ENCODE measurements at places on chromosomes 1 and 21.
A peak's percentile ranks its signal among the peaks of the same experiment; 100 is the strongest.

- DNase-seq, result no peak
Measured at GRCh38 chr1:212284332-212284743, 872 bp upstream of the PPP2R5A start.

GRCh38 chr1:35461966-35462651, 95.1 kb downstream of the KIAA0319L start:
- DNase-seq, result no peak

GRCh38 chr1:53548031-53548491, 88.9 kb downstream of the DMRTB1 start:
- DNase-seq, result peak; percentile 46

DNA sequence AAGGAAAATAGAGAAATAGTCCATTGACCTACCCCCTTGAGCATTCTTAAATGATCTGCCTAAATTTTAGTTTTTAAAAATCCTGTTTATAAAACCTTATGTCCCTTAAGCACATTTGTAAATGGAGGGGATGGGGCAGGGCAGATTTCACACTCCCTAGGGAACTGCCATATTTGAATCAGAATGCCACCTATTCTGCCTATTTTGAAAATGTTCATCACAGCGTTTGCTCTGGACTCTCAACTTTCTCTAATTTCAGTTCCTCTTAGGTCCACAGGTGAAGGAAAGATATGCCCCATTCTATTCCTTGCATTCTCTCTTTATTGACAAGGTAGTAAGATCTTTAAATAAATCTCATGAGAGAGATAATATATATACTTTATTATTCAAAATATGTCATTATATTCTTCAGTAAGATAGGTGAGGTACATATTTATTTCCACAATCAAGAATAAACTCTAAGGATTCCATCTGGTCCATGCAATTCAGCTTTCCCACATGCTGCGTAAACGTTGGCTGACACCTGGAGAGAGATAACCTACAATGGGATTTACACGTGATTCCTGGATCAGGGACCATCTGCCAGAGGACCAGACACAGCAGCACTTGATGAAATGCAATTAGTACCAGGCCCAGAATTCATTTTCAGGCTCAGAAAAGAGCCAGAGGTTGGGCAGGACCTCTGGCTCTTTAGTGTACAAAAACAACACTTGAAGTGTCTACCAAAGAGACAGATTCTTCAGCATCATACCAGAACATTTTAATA, 1.2 kb upstream of the LPGAT1 start:
- no peak for DNase-seq

DNA sequence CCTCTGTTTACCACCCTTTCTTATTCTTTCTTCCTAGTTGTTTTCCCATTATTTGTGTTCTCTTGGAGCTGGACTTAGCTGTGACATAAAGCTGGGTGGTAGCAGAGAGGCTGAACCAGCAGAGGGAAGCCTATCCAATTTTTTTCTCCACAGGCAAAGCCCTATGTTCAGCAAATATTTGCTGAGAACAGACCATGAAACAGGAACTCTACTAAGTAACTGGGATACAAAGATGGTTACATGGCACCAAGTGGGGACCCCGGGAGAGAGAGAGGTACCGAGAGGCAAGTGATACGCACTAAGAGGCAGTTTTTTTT, 6.6 kb downstream of the CFAP141 start:
- DNase-seq, result no peak

GRCh38 chr1:94379615-94380014, 38.6 kb upstream of the ABCD3 start:
- no peak for DNase-seq

GRCh38 chr1:62997884-62998283, 214.0 kb downstream of the ATG4C start:
- DNase-seq, result no peak

GRCh38 chr21:33058527-33058926, 11.4 kb upstream of the OLIG1 start:
- DNase-seq, result no peak

DNA sequence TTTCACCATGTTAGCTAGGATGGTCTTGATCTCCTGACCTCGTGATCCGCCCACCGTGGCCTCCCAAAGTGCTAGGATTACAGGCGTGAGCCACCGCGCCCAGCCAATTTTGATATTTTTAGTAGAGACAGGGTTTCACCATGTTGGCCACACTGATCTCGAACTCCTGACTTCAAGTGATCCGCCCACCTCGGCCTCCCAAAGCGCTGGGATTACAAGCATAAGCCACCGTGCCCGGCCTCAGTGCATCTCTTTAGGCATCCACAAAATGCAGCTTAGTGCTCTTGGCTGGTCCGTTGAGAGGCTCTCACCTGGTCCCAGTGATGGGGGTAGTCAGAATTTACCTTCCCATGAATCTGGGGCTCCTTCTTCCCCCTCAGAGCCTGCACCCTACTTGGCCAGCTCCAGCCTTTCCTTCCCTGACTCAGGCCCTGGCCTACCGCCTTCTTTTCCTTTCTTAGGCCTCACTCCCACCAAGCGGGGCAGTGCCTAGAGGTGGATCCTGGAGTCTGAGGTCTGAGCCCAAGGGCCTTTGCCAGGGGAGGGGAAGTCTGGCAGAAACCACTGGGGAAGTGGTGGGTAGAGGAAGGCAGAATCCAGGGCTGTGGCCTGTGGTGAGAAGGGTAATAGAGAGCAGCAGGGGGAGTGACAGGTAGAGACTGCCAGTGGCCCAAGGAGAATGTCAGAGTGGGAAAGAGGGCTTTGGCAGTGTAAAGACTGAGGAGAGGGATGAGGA, 3.7 kb downstream of the LENEP start:
- no peak for DNase-seq

- DNase-seq, result no peak
Measured at GRCh38 chr1:37040261-37040660, 5.9 kb upstream of the GRIK3 start.

GRCh38 chr1:153649863-153650235, 8.7 kb upstream of the SNAPIN start:
- no peak for DNase-seq

DNA sequence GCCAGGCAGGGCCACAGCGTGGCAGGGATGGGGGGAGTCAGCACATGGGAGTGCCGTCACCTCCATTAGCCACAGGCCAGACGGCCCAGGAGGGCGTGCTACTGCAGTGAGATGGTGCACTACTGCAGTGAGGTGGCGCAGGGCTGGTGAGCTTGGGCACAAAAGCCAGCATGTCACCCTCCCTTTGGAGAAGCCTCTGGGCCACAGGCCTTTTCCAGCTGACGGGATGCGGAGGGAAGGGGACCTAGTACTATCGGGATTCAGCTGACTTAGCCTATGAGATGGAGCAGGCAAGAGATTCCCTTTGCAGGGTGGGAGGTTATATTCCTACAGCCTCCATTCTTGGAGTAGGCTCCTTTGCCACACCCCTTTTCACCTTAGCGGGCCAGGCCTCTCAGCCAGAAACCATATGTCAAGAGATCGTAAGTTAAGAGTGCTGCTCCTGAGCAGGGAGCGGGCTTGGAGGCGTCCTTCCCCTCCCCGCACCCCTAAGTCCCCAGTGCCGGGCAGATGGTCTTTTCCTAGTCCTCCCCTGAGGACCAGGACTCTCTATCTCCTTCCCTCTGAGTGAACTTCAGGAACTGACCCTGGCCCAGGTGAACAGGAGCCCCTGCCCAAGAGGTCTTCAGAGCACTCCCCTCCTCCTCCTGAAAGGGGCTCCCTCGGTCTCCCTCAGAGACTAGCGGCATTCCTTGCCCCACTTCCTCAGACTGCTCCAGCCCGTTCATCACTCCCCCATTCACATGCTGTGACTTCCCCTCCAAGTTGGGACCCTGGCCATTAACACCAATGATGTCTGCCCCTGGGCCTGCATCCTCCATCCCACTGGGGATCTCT, 8.2 kb downstream of the NES start:
- no peak for DNase-seq

- DNase-seq, result peak; percentile 69
Measured at GRCh38 chr1:42913426-42914091, 45.1 kb downstream of the SLC2A1 start.

DNA sequence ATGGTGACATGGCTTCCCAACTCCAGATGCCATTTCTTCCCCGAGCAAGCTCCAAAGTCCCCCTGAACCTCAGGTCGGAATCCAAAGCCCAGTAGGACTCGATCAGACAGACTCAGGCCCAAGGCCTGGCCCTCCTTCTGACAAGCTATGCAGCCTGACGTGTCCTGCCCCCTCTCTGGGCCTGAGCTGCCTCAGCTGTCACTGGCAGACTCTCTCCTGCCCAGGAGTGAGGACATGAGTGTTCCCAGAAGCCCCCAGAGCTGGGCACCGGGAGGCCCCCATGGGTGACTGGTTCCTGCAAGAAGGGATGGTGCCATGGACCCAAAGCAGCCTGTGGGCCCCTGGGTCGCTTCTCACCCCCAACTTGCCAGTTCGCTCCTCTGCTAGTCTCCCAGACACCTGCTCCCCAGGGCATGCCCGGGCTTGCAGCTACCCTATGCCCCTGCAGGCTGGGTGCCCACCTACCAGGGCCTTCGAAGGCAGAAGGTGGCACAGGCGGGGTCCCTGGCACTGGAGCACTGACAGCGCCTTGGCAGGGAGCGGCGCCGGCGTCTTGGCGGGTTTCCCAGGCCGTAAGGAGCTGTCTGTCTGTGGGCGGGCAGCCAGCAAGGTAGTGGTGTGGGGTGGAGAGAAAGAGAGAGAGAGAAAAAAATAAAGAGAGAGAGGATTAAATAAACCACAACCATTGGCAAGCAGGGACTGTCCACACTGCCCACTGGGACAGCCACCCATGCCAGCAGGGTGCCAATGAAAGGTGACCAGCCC, 2.3 kb downstream of the EDN2 start:
- no peak for DNase-seq

DNA sequence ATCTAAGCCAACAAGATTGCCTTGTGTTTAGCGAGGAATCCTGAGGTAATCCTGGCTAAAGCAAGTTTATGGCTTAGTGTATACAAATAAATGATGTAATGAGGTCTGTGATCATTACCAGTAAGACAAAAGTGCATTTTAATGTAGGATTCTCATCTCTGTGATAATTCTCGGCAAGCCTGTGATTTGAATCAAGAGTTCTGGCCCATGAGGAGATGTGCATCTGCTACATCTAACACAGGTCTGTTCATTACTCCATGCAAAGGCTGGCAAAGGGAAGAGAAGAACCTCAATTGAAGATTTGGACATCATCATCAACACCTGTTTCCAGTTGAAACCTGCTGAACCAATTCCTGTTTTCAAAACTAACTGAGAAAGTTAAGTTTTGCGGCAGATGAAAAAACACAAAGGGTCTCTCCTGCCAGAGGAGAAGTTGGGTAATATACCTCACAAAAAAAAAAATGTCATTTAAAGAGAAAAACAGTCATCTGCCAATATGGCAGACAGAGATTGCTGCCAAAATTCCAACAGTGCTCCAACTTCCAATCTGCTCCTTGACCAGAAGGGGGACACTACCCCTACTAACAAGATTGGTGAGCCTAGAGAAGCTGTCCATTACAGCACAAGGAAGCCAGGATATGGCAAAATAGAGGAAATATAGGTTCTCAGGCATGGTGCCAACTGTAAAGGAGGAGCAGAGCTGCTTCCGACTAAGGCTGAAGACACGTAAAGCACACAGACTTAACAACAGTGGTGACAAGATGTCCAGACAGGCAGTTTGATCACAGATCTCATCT, 453.7 kb downstream of the TTLL7 start:
- DNase-seq, result no peak

GRCh38 chr1:238177960-238178645, 287.4 kb upstream of the ZP4 start:
- DNase-seq, result no peak

DNA sequence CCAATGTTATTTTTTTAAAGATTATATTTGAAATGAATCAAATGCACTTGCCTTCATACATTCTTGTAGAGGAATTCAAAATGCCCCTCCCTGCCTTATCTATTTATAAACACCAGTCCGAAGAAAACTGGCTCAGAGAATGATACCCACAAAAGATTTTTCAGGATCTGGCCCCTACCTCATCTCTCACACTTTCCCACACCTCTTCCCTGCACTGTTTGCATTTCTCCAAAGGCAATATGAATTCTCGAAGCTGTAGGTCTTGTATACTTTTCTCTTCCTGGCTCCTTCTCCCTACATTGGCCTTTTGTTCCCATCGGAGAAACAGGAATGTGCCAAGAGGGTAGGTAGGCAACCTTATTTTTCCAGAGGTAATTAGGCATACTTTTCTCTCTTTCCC, 12.0 kb upstream of the CCDC190 start:
- DNase-seq, result no peak

DNA sequence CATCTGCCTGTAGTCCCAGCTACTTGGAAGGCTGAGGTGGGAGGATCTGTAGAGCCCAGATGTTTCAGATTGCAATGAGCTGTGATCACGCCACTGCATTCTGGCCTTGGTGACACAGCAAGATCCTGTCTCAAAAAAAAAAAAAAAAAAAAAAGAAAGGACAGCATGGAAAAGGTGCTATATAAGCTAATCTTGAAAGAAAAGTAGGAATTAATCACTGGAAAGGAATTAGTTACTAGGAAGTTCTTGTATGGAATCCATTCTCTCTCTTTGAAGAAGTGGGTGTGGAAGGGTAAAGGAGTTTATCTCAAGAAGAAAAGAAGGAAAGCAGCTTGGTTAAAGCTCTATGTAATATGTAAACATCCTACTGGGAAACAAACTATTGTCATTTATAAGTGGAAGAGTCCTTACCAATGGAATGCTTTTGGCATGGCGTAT, 339.2 kb downstream of the DPYD start:
- DNase-seq, result no peak

DNA sequence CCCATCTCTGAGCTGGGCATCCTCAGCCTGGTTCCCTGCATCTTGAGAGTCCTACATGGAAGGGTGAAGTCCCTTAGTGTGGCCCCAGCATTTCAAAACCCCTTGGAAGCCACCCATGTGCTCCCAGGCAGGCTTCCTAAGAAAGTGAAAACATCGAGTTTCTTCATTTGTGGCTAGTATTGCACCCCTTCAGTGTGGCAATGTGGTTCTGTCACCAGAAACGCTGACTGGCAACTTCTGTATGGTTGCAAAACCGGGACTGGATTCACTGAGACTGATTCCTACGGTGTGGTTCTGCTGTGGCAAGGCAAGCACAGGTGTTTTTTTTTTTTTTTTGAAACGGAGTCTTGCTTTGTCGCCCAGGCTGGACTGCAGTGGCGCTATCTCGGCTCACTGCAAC, 9.0 kb upstream of the IFNGR2 start:
- DNase-seq, result no peak

GRCh38 chr1:225963735-225964530, 22.9 kb upstream of the LEFTY2 start:
- DNase-seq, result no peak

DNA sequence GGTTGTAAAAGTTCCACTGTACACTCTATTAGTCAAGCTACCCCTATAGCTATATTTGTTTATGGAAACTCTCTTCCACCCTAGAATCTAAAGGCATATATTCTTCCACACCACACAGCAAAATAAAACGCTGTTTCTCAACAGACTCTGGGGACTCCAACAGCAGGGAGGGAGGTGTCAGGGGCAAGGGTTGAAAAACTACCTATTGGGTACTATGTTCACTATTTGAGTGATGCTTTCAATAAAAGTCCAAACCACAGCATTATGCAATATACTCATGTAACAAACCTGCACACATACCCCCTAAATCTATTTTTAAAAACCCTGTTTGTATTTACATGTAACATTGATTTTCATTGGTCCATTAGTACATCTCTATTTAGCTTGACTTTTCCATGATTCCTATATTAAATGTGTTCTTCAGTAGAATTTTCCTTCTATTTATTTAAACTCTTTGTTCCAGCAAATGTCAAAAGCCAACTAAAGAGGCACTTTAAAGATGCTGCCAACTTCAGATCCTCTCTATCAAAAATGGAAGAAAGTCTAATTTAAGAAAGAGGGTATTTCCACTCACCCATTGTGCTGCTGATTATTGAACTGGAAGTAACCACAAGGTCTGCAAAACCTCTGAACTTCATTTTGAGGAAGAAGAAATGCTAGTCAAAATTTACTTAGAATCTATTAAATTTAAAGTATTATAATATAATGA, 26.2 kb downstream of the RGS7 start:
- no peak for DNase-seq

Measured in naive thymus-derived CD8-positive, alpha-beta T cell (primary cell).